ENCODE measurements at places on chromosomes 4 and X.

DNA sequence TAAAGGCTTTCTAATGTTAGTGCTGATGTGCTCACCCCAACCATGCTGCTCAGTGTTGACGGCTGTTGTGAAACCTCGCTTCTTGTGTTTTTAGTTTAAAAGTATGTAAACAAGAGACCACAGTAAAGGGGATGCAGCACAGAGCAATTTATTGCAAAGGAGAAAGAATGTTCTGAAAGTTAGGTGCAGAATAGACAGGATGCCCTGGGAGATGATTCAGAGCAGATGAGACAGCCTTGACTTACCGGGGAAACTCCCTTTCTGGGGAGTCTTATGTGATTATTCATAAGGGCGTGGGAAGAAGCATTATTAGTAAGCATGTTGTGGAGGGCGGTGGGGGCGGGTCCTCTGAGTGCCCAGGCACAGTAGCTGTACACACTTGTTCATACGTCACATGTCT is 47.7 kb downstream of the EVC start:
- DNase-seq, result peak; percentile 97

DNA sequence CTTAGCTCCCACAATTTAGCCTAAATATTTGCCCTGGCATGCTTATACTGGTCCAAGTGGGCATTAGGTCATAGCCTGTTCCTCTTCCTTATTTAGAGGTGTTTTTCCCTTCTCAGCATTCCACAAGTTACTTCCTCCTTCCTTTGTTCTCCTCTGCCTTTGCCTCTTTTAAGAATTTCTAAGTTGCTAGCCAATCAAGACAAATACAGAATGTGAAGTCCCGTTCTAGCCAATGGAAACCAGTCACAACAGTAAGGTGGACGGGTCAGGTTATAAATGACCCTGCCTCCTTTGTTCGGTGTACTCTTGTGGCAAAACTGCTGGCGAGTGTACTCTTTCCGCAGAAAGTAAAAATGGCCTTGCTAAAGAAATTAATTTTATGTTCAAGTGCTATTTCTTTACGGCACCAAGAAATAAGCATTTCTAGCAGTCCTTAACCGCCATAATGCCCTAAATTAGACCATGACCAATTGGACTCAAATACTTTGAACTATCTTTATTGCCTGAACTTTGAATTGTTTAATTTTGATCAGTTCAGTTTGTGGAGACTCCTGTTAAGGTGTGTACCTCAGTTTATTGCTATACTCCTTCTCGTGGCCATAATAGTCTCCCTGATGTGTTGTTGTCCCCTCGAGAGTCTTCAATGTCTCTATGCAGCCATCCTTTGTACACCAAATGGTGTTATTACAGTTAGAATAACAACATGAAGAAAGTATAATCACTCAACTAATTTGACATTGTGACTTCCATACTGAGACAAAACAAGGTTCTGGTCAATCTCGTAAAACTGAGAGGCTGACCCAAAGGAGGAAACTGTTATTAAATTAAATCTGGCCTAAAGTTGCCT is 1.6 kb upstream of the HADH start:
- DNase-seq, result no peak

DNA sequence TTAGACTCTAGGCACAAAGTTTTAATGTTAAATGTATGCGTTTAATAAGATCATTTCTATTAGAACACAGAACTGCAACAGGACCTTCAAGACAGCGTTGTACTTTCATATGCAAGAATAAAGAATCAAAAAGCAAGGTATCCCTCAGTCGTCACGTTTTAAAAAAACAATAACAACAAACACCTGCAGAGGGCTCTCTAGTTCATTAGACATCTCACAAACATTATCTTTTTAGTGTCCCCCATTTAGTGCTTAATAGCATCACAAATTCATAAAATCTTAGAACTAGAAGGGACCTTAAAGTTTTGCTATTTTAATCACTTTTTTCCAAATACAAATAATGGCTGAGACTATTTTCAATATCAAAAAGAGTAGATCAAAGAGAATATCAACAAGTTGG is 236.6 kb downstream of the DCHS2 start:
- DNase-seq, result no peak

- no peak for DNase-seq
These were observed 331.6 kb upstream of the FAM241A start for GRCh38 chr4:111813555-111814140.

DNA sequence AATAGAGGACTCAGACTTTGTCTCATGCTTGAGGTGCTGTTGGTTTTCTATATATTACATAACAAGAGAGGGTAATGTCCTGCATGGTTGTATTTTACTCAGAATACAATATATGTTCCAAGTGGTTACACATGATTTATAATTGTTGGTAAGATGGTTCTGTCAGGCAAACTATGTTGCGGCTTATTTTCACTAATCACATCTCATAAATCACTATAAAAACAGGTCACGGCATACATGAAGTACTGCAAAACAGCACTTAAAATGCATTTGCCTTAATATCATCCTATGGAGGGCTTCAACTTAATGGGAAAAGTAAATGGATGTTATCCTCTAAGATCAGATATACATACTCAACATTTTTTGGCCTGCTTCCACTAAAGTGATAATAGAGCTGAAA is 246.0 kb upstream of the ARSJ start:
- no peak for DNase-seq

- DNase-seq, result no peak
These were observed 386.2 kb downstream of the RAB28 start for GRCh38 chr4:13097971-13098370.

DNA sequence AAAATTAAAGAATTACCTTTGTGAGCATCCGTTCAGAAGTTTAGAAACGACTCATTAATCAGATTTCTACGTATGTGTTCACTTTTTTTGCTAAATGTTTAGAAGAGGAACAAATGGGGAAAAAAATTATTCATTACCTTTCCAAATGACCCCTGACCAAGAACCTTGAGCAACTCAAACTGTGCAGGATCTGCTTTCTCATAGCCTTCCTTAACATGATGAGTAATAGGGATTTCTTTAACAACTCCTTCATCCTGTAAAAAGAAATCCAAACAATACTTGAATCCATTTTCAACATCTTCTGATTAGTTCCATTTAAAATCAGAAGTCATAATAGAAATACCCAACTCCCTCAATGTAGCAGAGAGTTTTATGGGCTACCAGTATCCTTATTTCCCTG is 32.1 kb downstream of the RPS6KA6 start:
- DNase-seq, result no peak

DNA sequence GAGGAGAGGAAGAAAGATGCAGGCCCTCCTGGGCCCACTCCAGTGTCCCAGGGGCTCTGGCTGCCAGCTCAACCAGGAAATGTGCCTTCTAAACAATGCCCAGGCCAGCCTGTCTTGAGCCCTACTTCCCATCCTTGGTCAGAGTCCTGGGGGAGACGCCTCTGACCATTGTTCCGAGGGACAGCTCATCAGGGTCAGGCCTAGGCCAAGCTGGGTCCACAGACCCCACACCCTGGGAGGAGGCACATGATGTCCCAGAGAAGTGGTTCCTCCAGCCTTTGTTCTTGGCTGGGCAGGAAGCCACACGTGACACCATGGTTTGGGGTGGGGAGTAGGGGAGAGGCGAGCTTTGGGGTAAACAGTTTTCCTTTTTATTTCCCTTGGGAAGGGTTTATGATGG is 102.5 kb downstream of the EFNB1 start:
- DNase-seq, result no peak
